ENCODE measurements at places on chromosomes 7 and 10.

- H3K36me3 ChIP-seq: no peaks in the 10 kb centered on the region
- no peak for DNase-seq
- H3K27ac ChIP-seq: no peak overlapping the region
- peaks cover 34% of the 10 kb centered on the region for H3K27me3 ChIP-seq
- no peaks in the 10 kb centered on the region for H3K4me1 ChIP-seq
These were observed 904 bp downstream of the NPTX2 start for GRCh38 chr7:98617960-98618418.

DNA sequence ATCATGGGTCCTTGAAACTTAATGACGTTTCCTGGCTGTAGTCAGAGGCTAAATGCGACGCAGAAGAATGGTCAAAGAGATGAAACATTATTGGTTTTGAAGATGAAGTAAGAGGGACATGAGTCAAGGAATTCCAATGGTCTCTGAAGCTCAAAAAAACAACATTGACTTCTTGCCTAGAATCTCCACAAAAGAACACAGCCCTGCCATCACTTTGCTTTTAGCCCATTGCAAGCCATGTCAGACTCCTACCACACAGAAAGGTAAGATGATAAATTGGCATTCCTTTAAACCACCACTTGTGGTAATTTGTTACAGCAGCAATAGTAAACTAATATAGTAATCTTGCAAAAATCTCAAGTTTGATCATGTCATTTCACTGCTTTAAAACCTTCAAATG, 109.4 kb downstream of the TMEM26 start:
- H3K4me3 ChIP-seq: no peak overlapping the region
- H3K36me3 ChIP-seq: no peaks in the 10 kb centered on the region
- H3K27me3 ChIP-seq: no peaks in the 10 kb centered on the region
- DNase-seq: no peak

DNA sequence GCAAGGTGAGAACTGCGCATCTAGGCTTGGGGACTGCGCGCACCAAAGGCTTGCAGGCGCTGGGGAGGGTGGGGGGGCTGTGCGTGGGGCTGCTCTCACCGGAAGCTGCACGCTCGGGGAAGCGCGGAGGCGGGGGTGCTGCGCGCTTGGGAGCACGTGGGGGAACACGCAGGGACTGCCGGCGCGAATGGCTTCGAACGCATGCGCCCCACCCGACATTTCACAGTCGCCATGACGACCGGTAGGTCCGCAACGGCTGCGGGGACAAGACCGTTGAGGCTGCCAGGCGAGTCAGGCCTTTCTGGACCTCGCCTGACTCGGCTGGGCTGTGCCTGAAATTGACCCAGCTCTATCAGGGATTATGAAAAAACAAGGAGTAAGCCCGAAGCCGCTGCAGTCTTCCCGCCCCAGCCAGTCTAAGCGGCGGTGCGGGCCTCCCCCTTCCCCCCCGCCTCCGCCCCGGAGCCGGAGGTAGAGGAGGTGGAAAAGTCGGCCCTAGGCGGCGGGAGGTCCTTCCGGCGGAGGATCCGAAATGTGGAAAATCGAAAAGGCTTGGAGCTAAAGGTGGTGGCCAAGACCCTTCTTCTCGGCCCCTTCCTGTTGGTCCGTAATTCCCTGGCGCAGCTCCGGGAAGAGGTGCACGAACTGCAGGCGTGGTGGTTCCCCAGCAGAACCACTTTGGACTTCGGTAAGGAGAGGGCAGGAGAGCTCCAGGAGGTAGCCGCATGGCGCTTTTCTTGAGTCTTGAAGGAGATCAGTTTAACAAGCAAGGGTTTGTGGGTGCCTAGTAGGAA, 34.9 kb upstream of the STEAP1 start:
- H3K27me3 ChIP-seq: no peaks in the 10 kb centered on the region
- H3K4me1 ChIP-seq: no peaks in the 10 kb centered on the region
- H3K4me3 ChIP-seq: peak overlapping the region; percentile 34
- no peak overlapping the region for H3K27ac ChIP-seq

DNA sequence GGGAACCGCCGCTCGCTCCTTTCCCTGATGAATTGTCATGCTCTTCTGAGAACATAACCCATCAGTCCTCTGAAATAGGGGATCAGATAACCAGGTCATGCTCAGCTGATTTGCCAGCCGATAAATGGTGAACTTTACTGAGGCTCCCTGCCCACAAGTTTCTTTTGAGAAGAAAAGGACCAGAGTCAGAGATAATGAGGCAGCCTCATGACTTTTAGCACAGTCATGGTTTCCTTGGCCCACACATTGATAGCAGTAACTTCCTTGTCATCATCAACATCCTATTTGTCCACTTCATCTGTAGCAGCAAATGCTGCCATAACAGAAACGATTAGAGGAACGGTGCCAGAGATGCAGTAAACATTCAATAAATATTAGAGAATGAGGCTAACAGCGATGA, 509.0 kb downstream of the GATA3 start:
- H3K4me3 ChIP-seq: no peak overlapping the region
- H3K27me3 ChIP-seq: no peaks in the 10 kb centered on the region
- peak; percentile 18 for DNase-seq
- no peaks in the 10 kb centered on the region for H3K36me3 ChIP-seq

DNA sequence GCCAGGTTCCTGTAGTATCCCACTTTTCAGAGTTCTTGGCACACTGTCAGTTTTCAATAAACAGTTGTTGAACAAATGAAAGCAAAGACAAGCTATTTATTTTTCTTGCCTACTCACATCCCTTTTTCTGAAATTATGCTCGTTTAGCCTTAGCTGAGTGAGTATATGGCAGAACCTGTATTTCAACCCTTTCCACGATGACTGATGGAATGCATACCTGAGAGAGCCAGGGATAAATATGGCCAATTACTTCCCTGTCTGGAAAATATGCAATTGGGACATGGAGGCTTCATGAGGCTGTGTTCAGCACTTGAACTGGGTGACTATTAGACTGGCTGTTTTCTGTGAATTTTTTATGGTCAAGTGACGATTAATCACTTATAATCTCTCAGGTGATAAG, 144.5 kb upstream of the POT1 start:
- no peaks in the 10 kb centered on the region for H3K27me3 ChIP-seq
- no peaks in the 10 kb centered on the region for H3K4me1 ChIP-seq
- DNase-seq: no peak
- no peak overlapping the region for H3K27ac ChIP-seq
- no peak overlapping the region for H3K4me3 ChIP-seq
- H3K36me3 ChIP-seq: no peaks in the 10 kb centered on the region

- no peak overlapping the region for H3K27ac ChIP-seq
- H3K36me3 ChIP-seq: no peaks in the 10 kb centered on the region
- H3K4me1 ChIP-seq: no peaks in the 10 kb centered on the region
- no peak for DNase-seq
These were observed 69.5 kb downstream of the MYL10 start for GRCh38 chr7:101559586-101559985.

- DNase-seq: no peak
- H3K4me1 ChIP-seq: no peaks in the 10 kb centered on the region
- H3K27ac ChIP-seq: no peak overlapping the region
These were observed 47.9 kb upstream of the MRLN start for GRCh38 chr10:59801171-59801570.
